ENCODE measurements at places on chromosomes 13 and 19.

GRCh38 chr13:40706439-40706838 lies 40.0 kb upstream of the FOXO1 start:
- no peak for DNase-seq

DNA sequence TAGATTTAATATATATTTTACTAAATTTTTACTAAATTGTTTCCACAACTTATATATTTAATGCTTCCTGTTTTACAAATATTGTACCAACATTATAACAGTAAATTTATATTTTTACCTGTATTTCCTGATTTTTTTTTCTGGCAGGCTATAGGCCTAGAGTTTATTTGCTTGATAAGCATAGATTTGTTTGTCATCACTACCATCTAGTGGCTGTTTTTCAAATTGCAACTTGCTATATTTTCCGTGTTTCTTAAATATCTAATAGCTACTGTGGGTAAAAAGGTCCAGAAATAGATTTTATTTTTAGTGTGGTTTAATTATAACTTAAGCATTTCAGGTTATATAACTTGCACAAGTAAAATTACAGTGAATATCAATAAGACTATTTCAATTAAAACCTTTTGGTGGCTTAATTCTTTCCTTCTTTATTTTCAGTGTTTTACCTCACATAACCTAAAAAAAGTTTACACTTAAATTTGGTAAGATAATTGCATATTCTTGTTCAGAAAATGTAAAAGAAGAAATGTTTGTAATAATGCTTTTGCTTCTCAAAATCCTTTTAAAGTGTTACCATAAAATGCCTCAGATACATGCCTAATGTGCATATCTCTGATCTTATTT lies 60.6 kb downstream of the NDFIP2 start:
- DNase-seq = no peak

GRCh38 chr19:42129399-42130253 lies 2.6 kb downstream of the POU2F2 start:
- DNase-seq = no peak

- DNase-seq = no peak
These were observed 59.6 kb downstream of the WDFY2 start for GRCh38 chr13:51643882-51644281.

DNA sequence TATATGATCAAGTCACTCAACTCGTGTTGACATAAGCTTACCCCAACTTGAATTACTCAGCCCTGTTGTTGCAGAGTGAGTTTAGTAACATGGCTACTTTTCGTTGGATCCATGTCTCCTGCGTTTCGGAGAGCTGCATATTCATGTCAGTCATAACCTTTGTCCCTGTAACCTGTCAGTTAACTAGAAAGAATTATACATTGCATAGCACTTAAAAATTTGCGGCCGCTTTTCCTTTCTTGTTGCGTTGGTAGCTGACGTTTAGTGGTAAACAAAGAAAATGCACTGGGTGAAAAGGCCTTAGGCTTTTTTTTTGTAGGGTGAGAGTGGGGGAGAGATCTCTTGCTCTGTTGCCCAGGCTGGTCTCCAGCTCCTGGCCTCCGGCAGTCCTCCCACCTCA lies 14.2 kb downstream of the ZNF507 start:
- no peak for DNase-seq

DNA sequence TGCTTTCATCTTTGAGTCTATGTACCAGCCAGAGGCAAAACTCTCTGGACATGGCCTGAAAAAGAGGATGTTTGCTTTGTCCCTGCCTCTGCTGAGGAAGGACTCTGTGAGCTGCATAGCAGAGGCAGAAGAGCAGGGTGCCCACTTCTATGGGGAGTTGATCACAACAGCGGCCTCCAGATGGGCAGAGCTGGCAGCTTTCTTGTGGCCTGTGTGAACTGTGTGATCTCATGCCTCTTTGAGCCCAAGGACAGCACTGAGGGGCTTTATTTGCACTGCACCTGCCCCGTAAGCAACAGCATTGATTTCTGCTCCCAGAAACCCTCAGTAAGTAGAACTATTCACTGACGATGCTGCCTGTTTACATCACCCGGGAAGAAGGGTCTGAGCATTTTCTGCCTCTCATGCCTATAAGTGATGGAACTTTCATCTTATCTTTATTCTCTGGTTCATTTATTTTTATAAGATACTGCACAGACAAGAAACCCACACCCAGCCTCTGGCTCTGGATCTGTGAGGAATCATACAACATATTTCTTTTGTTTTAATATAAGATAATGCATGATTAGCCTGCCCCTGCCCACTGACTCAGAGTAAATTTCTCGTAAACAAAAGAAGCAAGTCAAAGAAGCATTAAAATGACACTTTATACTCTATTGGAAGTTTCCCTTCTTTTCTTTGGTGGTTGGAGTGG lies 244.2 kb upstream of the SOX21 start:
- no peak for DNase-seq

- no peak for DNase-seq
These were observed 447.1 kb downstream of the KLF12 start for GRCh38 chr13:73687087-73687486.

DNA sequence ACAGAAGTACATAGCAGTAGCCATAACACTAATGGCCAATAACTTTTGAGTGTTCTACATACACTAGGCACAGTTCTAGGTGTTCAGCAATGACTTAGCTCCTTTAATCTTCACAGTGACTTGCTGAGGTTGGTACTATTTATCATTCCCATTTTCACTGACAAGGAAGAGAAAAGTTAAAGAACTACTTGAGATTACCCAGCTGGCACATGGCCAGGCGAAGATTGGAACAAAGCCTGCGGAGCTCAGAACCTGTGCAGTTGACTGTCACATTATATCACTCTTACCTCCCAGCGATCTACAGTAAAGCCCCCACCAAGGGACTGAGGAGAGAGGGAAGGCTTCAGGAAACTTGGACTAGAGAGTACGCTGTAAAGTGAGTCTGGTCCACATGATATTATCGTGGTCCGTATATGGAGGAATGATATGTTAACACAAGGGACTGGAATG lies 42.4 kb upstream of the WDFY2 start:
- no peak for DNase-seq

GRCh38 chr19:48799358-48800300 lies 11.2 kb downstream of the BCAT2 start:
- DNase-seq = no peak

DNA sequence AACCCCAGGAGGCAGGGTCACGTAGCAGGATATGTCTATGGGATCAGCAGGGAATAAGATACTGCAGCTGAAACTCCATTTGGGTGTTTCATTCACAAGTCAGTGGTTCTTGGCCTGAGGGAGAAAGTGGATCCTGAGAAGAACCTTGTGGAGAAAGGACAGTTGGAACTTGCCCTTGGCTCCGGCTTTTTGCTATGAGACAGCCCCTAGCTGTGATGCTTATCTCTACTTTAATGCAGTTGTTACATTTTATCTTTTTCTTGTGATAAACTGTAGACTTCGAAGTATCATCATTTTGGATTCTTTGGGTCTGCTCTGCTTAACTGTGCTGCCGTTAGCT lies 6.0 kb upstream of the SCEL start:
- no peak for DNase-seq

GRCh38 chr19:48905664-48906063 lies 5.6 kb downstream of the NUCB1 start:
- DNase-seq = no peak

GRCh38 chr13:112179421-112179820 lies 112.5 kb downstream of the SOX1 start:
- no peak for DNase-seq

DNA sequence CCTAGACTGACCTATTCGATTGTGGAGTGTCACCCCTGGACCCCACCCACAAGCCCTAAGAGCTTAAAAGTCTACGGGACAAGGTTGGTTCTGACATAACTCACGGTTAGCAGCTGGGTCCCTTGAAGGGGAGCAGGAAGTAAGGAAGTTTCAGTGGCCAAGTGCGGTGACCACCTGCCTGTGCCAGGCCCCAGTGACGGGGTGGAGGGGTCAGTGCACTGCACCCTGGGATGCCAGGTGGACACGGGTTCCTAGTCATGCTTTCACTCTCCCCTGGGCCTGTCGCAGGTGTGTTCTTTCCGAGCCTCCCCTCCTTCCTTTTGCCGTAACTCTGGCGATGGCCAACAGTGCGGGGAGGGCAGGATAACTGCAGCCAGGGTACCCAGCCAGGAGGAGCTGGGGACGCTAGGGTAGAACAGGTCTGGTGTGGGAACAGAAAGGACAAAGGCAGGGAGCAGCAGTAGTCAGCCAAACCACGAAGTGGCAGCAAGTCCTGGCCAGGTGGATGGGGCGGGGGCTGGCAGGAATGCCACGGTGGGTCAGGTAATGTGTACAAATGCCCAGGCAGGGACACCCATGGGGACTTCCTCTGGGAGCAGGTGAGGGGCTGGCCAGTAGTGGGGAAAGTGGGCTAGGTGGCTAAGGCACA lies 58.3 kb downstream of the RGCC start:
- DNase-seq = no peak

DNA sequence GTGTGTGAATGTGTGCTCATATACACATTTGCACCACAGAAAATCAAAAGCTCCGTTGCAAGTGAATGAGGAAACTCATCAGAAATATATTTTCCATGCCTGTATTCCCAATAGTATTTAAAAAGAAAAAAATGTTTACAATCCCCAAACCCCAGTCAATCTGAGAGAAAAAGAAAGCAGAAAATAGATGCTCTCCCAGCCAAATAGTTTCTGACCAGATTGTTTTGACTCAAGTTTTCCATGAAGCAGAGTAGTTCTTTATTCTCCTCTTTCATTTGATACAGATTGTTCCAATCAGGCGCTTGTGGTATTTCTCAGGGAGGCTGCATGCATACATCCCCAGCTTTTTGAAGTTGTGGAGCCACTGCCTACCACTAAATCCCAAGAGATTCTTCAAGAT lies 110.6 kb downstream of the STARD13 start:
- no peak for DNase-seq

DNA sequence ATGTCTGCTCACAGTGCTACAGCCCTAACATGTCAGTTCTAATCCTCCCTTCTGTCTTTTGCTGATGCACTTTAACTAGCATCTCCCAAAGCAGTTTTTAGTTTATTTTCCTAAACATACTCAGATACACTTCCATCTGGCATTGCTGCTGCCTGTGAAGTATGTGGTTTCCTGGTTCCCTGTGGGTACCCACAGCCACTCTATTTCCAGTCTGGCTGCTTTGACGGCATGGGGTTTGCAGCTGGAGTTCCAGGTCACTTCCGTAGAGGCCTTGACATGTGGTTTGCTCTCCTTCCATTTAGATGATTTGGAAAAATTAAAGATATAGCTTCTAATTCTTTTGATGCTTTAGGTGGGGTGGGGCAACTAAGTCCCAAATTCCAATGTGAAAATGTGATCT lies 375.5 kb downstream of the PCDH20 start:
- DNase-seq = no peak

GRCh38 chr19:32416749-32417456 lies 11.3 kb downstream of the DPY19L3 start:
- no peak for DNase-seq

DNA sequence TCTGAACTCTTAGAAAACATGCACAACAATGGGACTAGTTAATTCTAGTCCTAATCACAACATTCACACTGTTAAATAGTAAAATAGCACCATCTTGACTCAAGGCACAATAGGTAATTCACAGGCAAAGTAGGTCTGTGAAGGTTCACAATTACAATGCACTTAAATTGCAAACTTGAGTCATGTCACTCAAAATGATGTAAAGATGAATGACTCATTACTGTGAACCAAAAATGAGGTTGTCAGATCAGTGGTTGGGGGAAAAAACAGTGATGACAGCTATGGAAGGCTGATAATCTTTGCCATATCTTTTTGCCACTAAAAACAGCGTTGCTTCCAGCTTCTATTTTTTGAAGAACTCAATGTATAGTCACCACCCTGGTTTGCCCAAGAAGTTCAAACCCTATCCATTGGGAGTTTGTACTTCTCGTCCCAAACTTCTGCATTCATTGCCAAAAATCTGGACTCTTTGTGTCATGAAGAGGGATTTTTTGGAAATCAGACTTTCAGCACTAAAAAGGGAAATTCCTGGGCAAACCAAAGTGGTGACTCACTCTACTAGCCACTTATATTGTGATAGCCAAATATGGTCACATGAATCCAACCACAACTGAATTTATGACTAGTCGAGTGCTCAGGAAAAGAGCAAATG lies 200.9 kb upstream of the TMTC4 start:
- no peak for DNase-seq

DNA sequence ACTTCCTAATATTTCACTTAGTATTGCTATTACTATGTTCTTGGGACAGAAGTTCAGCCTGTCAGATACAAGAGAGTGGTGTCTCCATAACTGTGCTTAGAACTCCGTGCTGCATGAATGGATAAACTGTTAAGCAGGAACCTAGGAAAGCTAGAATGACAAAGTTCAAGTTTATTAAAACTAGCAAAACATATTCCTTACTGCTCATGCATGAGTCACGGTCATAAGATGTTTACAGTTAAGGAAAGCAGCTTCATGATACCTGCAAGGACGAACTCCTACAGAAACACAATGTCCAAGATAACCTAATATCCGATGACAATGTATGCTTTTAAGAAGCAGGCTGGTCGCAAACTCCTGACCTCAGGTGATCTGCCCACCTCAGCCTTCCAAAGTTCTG lies 6.0 kb upstream of the ZNF765 start:
- DNase-seq = no peak

All from CMK (cell line).